Left forelimb (tissue), 1 donor: ENCODE measurements at places on chromosomes 6 and 20.

GRCh38 chr6:136508725-136509392, 41.4 kb downstream of the MAP7 start:
- no peak for DNase-seq

GRCh38 chr6:75621846-75622245, 20.2 kb downstream of the SENP6 start:
- DNase-seq, result no peak

DNA sequence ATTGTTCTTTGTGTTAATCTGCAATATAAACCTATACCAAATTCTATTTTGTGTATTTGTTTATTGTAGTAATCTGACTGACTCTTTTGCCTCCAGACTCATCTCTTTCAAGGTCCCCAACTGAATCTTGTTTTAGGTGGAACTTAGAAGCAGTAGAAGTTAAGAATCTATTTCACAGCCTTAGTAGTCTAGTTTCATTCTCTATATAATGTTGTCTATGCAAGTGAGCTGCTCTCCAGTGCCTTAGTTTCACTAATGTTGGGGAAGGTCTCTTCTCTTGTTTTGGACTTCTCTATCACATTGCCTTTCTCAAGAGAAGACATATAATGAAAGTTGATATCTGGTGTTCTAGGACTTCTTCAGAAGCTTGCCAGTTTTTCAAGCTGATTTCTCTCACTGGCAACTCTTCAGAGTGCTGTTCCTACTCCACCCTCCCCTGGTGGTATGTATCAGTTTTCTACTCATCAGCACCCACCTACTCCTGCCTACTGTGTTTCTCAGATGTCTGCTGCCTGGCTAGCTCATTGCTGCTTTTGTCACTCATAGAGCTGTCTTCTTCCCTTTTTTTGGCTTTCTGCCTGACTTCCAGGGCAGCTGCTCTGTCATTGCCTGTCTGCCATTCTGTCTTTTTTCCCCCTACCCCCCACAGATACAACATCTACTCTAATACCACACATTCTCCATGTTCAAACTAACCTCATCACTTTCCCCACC, 82.1 kb downstream of the PTPRA start:
- DNase-seq, result no peak

DNA sequence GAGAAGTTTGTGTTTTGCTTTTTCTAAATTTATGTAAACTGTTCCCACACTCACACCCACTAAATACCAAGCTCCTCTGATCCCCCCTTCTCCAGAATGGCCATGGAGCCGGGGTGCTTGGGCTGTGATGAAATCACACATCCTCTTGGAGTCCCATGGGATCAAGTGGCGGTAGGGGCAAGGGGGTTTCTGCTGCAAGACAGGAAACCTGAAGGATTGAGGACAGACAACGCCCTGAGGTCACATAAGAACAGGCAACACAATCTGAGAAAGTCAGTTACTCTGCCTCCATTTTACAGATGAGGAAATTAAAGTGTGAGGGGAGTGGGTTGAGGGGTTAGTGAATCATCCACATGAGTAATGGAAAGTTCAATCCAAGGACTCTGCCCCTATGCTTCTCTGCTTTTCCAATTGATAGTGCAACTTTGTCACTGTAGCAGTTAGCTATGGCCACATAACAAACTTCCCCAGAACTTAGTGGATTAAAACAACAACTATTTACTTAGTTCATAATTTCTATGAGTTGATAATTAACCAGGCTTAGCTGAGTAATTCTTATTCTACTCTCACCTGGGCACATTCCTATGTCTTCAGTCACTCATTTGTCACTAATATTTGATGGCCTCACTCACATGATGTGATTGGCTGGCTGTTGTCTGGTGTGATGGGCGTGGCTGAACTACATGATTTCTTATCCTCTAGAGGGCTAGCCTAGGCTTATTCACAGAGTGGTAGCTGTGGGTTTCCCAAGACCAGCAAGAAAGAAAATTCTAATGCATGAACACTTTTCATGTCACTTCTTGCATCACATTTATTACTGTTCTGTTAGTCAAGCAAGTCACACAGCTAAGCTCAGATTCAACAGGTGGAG, 311.1 kb upstream of the RNF24 start:
- DNase-seq, result no peak

DNA sequence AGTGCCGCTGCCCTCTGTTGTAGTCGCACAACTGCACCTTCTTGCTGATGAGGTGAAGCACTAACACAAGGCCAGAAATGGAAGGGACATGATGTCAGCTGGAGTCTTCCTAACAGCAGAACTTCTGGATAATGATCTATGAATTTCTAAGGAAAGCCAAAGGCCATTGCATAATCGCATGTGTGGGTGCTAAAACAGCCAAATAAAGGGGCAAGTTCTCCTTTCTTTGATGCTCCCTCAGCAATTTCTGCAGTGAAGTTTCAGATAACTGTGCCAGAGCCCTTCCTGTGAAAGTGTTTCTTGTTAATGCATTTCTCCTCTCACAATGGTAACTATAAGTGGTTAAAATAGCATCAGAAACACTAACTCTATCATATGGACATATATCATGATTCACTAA, 8.0 kb upstream of the F13A1 start:
- DNase-seq, result no peak

DNA sequence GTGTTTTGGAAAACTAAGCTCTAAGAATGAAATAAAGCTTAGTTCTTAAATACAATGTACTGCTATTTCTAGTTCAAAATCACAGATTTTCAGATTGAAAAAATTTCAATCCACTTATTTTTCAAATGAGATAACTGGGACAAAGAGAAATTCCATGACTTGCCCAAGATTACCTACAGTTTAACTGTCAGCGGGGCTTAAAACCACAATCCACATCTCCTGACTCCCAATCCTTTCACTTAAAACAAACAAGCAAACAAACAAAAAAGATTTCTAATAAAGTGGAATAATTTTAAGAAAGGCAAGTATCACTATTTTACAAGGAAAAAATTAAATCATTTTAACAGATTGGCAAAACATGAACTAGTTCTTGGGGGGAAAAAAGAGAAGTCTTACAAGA, 4.2 kb downstream of the PHIP start:
- no peak for DNase-seq

DNA sequence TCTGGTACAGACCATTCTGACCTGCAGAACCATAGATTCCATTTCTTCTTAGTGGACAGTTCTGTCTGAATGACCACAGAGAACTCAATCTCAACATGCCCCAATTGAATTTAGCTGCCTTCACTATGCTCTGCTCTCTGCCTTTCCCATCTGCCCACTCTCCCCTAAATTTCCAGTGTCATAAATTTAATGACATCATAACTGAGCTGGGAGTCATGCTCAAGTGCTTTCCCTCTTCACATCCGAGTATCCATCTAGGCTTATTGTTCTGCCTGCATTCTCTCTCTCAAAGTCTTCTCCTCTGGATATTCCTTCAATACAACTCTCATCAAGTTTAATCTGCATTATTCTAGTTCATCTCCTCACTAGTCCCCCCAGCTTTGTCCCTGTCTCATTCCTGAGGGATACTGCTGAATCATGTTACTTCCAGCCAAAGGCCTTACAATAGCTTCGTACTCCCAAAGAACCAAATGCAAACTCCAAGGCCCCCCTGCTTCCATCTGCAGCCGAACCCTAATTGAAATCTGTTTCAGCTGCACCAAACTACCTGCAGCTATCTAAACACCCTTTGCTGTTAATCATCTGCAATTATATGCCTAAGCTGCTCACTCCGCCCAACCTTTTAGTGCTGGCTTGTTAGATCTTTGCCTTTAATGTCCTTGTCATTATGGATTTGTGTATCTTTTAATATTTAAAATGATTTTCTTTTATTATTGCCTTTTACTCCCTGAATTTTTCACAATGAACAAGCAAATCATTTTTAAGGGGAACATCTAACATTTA, 46.1 kb downstream of the SLC35B3 start:
- no peak for DNase-seq

- no peak for DNase-seq
These were observed 265.9 kb upstream of the QKI start for GRCh38 chr6:163148451-163149278.

DNA sequence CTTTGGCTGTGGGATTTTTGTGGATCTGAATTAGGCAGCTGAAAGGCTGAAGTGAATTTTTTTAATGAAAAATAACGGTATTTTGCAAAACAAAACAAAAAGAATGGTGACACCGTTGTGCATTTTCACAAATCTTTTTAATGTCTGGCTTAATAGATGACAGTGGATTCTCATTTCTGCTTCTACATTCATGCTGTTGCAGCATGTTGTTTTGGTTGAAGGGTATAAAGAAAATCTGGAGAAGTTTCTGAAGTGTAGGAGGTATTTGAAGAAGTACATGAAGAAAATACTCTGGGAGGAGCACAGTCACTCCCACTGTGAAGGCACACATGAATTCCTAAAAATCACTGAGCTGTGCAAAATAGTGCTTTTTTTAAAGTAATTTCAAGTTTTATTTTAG, 3.1 kb upstream of the MAP3K5 start:
- no peak for DNase-seq

DNA sequence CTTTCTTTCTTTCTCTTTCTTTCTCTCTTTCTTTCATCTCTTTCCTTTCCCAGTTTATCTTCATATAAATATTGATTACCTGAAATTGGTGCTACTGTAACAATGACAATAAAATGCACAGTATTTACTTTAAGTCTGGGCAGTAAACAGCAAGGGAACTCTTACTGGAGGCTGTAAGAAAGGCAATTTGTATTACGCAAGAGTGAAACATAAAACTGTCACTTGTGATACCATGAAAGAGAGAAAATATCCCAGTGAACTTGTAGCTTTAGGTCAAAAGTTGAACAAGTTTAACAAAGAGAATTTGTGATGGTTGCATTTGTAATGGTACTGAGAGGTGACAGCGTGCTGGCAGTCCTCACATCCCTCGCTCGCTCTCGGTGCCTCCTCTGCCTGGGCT, 80.0 kb downstream of the EYS start:
- DNase-seq, result no peak

DNA sequence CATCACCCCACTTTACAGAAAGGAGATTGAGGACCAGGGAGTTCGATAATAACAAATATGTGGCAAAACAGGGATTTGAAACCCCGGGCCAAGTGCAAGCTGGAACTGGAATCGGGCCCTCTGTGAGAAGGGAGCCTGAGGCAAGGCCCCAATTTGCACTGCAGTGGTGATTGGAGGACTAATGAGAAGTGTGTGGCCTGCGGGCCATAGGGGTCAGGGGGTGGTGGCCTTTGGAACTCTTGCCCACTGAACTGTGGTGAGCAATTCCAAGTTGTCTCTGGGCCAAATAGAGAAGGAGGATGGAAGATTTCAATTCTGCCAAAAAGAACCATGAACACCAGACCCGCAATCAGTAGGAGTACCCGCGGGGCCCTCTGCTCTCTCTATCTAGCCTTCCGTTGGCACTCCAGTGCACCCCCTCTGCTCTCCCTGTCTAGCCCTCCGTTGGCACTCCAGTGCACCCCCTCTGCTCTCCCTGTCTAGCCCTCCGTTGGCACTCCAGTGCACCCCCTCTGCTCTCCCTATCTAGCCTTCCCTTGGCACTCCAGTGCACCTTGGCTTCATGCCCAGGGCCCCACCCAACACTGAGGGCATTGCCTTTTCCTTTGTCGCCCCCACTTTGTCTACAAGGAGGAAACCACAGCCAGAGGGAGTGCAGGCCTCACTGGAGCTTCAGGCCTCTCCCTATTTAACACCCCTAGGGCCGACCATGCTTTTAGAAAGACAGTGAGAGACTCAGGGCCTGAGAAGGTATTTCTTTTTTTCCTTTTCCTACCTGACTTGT, 6.0 kb upstream of the PTPRA start:
- no peak for DNase-seq

DNA sequence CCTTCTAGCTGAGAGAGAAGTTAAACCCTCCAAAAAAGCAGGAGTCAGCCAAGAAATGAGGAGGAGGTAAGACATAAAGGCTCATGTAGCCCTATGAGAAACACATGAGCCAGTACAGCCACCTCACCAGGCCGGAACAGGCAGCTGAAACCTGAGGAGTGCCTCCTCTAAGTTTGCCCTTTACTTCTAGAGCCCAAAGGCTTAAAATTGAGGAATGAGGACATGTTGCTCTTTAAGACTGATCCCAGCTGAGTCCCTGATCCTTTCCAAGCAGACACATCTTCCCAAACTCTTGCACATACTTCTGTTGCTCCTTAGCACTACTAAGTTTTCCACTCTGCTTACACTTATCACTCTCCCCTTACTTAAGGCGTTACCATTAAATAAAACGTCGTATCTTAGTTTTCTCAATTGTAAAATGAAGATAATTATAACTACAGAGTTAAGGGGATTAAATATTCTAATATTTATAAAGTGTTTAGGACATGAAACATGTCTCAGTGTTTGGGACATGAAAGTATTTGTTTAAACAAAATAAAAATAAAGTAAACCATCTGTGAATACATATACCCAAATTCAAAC, 124.0 kb downstream of the OGFRL1 start:
- DNase-seq, result no peak
